GM23248 (cell line): ENCODE measurements at places on chromosomes 16 and 17. TPM values are rescaled to one million over a fixed set of nuclear protein-coding genes. Genes with fewer than 3 reads are reported as not detected.

DNA sequence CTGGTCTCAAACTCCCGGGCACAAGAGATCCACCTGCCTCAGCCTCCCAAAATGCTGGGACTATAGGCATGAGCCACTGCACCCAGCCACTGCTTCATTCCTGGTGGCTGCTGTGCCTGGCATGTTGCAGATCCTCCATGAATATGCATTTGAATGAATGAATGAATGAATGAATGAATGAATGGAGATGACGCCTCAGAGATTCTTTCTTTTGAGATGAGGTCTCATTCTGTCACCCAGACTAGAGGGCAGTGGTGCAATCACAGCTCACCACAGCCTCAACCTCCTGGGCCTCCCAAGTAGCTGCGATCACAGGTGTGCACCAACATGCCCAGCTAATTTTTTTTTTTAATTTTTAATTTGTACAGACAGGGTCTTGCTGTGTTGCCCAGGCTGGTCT, 5.2 kb downstream of the SPN start:
- H3K27ac ChIP-seq = no peak overlapping the region
- H3K36me3 ChIP-seq = no peaks in the 10 kb centered on the region
- no peaks in the 10 kb centered on the region for H3K4me1 ChIP-seq
- no peak for DNase-seq

DNA sequence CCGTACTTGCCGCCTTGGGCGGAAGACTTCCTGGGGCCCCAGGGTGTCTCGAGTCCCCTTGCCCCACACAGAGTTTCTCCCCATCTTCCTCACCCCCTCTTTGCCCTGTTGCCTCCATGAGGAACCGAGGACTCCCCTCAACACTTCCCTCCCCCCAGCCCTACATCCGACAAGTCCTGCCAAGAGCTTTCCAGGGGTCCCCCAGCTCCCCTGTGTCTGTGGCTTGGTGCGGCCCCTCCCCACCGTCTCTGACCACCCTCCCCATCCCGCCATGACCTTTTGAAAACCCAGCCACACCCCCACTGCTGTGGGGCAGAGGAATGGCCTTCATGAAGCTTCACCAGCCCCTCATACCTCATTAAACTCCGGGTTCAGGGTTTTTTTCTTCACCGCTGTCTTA, 11.4 kb downstream of the SCGB1C2 start:
- H3K27me3 ChIP-seq = no peaks in the 10 kb centered on the region
- no peaks in the 10 kb centered on the region for H3K36me3 ChIP-seq
- H3K4me1 ChIP-seq = no peaks in the 10 kb centered on the region

The CSH2 gene
- not detected in 2 replicates for total RNA-seq

DNA sequence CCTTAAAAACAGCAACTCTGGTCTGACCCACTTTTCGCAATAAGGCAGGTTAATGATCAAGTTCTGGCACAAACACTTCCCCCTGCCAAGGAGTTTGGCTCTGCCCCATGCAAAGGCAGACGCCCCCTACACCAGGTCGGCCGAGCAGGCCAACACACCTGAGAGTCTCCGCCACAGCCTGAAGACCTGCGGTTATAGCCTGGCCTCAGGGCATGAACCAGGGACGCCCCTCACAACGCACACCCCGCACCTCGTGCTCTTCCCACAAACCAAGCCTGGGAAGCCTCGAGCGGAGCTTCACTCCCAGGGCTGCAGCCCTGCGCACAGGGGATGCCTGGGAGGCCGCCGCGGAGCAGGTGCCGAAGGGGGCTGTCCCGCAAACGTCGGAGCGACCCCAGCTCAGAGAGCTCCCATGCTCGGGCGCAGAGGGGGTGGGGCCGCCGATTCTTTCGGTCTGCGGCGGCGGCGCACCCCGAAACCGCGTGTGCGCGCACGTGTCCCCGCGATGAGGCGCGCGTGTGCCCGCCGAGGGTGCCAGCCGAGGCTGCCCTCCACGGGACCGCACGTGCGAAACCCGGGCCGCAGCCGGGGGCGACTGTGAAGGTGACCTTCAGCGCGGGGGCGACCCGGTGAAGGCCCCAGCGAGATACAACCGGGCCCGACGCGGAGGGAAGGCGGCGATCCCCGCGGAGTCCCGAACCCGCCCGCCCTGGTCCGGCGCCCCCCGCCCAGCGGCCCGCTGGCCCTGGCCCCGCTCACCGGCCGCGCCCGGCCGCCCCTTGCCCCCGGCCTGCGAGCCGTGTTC, 559 bp downstream of the CLUH start:
- H3K4me1 ChIP-seq = peaks cover 19% of the 10 kb centered on the region
- no peaks in the 10 kb centered on the region for H3K27me3 ChIP-seq
- H3K27ac ChIP-seq = peak overlapping the region; percentile 37
- H3K4me3 ChIP-seq = peak overlapping the region; percentile 76

DNA sequence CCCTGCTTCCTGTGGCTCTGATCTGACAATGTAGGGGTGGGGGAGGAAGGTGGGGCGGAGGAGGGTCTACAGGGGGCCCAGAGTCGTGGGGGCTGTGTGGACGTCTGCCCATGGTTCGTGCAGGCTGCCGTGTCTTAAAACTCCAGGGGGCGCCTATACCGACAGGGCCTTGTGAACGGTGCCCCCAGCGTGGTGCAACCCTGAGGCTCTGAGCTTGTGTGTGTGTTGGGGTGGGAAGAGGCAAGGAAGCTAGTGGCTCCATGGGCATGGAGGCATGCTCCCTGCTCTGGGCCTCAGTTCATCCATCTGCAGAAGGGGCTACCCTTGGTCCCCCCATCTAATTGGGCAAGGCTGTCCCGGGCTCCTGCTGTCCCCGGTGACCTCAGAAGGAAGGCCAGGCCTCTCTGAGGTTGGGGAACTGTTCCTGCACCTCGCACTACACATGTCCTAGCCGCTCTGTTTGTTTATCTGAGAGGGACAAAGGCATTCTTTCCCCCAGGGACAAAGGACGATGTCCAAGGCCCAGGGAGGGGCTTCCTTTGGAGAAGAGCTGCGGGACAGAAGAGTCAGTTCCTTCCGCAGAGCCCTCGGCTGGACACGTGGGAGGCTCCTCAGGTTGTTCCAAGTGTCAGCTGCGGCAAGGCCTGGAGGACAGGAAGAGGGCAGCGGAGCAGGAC, 13.5 kb downstream of the CA4 start:
- H3K27ac ChIP-seq = no peak overlapping the region
- no peaks in the 10 kb centered on the region for H3K36me3 ChIP-seq
- H3K4me3 ChIP-seq = no peak overlapping the region
- H3K27me3 ChIP-seq = no peaks in the 10 kb centered on the region
- H3K4me1 ChIP-seq = no peaks in the 10 kb centered on the region
- no peak for DNase-seq

The TMEM92 gene
- total RNA-seq = 0.32 TPM in 1 of 2 replicates, not detected in the other

The P2RX5 gene
- total RNA-seq = 2.5 and 4.0 TPM in 2 replicates

- H3K4me3 ChIP-seq = no peak overlapping the region
- no peaks in the 10 kb centered on the region for H3K36me3 ChIP-seq
- H3K4me1 ChIP-seq = peaks cover 8% of the 10 kb centered on the region; the same call in 1 of the 2 replicates
- DNase-seq = peak; percentile 50
- H3K27me3 ChIP-seq = no peaks in the 10 kb centered on the region
Measured at GRCh38 chr17:27975146-27976011, 67.1 kb upstream of the NLK start.

GRCh38 chr17:79811868-79812352, 15.0 kb upstream of the CBX8 start:
- peaks cover 77% of the 10 kb centered on the region for H3K27me3 ChIP-seq
- no peak for DNase-seq
- H3K27ac ChIP-seq = no peak overlapping the region
- H3K4me3 ChIP-seq = no peak overlapping the region

The LGALS9C gene
- total RNA-seq = not detected in 2 replicates

DNA sequence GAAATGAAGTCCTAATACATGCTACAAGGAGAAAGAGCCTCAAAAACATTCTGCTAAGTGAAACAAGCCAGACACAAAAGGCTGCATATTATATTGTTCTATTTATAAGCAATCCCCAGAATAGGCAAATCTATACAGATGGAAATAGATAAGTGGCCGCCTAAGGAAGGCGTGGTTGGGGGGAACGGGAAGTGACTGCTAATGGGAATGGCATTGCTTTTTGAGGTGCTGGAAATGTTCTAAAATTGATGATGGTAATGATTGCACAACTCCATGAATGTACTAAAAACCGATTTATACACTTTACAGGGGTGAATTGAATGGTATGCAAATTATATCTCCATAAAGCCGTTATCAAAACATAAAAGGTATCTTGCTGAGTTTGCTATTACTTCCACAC, 67.7 kb downstream of the GAS7 start:
- no peak overlapping the region for H3K4me3 ChIP-seq
- peak; percentile 39 for DNase-seq
- H3K36me3 ChIP-seq = no peaks in the 10 kb centered on the region
- no peaks in the 10 kb centered on the region for H3K27me3 ChIP-seq

GRCh38 chr16:88700322-88700635, 5.9 kb downstream of the RNF166 start:
- no peaks in the 10 kb centered on the region for H3K36me3 ChIP-seq
- DNase-seq = no peak
- H3K27me3 ChIP-seq = no peaks in the 10 kb centered on the region
- H3K4me3 ChIP-seq = no peak overlapping the region

- H3K36me3 ChIP-seq = no peaks in the 10 kb centered on the region
- peaks cover 22% of the 10 kb centered on the region for H3K4me1 ChIP-seq
- DNase-seq = peak; percentile 97
- no peaks in the 10 kb centered on the region for H3K27me3 ChIP-seq
- H3K4me3 ChIP-seq = peak overlapping the region; percentile 61
Measured at GRCh38 chr16:72938795-72939164, 109.1 kb downstream of the ZFHX3 start.

DNA sequence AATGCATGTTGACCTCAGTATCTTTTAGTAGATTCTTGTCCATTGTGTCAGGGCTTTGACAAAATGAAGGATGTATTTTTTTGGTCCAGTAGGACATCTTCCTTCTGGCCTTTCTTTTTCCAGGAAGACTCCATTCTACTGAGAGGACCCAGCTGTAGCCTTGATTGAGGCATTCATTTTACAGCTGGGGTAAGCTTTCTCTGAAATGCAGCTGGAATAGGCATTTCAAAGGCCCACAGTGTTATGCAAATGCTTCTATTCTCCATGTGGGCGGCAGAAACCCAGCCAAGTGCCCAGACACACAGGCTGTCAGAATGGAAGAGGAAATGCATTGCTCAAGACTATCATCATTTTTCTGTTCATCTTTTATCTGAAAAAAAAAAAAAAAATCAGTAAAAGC, 629.0 kb upstream of the CDH8 start:
- H3K27me3 ChIP-seq = no peaks in the 10 kb centered on the region
- DNase-seq = no peak
- H3K4me3 ChIP-seq = no peak overlapping the region
- no peaks in the 10 kb centered on the region for H3K36me3 ChIP-seq
- no peaks in the 10 kb centered on the region for H3K4me1 ChIP-seq
- H3K27ac ChIP-seq = no peak overlapping the region

DNA sequence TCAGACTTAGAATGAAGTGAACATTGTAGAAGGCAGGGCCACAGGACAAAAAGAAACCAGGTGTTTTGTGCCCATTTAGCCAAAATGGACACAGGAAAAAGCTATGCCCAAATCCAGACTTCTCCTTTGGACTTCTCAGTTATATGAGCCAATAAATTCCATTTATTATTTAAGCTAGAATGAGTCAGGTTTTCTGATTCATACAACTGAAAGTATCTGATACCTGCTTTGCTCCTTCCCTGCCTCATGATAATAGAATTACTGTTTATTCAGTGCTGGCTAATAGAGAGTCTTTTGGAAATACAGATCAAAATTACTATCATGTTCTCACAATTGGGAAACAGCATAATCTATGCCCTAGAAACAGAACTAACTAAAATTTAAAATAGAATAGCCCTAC, 8.7 kb upstream of the CPD start:
- H3K27me3 ChIP-seq = no peaks in the 10 kb centered on the region
- H3K4me3 ChIP-seq = no peak overlapping the region
- H3K27ac ChIP-seq = no peak overlapping the region
- no peaks in the 10 kb centered on the region for H3K36me3 ChIP-seq
- peaks cover 19% of the 10 kb centered on the region for H3K4me1 ChIP-seq

DNA sequence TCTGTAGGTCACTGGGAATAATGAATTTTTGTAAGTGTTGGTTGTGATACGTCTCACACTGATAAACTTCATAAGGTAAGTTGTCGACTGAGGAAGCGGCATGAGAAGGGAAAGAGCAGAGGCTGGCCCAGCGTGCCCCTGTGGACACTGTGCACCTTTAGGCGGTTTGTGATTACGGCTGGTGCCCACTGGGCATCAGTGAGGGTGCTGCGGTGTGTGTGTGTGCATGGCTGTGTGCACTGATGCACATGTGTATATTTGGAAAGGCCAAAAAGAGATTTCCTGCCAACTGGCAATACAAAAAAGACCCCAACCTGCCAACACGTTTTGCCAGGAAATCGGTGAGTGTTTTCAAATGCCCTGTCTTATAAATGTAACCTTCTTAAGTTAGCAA, 11.9 kb downstream of the IRF8 start:
- DNase-seq = no peak
- H3K27ac ChIP-seq = no peak overlapping the region
- H3K27me3 ChIP-seq = peaks cover 46% of the 10 kb centered on the region
- no peaks in the 10 kb centered on the region for H3K4me1 ChIP-seq
- H3K36me3 ChIP-seq = no peaks in the 10 kb centered on the region

- H3K27ac ChIP-seq = no peak overlapping the region
- H3K27me3 ChIP-seq = no peaks in the 10 kb centered on the region
- DNase-seq = peak; percentile 3
- H3K4me3 ChIP-seq = no peak overlapping the region
- no peaks in the 10 kb centered on the region for H3K36me3 ChIP-seq
- H3K4me1 ChIP-seq = no peaks in the 10 kb centered on the region
Measured at GRCh38 chr17:71217769-71218168, 903.1 kb upstream of the SOX9 start.

The PSKH1 gene
- total RNA-seq = 8.1 and 11.5 TPM in 2 replicates

The SLC5A11 gene
- total RNA-seq = not detected in 2 replicates

GRCh38 chr16:66858740-66859396, 14.7 kb downstream of the CA7 start:
- H3K4me3 ChIP-seq = no peak overlapping the region
- no peaks in the 10 kb centered on the region for H3K27me3 ChIP-seq
- peak; percentile 81 for DNase-seq
- no peak overlapping the region for H3K27ac ChIP-seq
- H3K4me1 ChIP-seq = no peaks in the 10 kb centered on the region

DNA sequence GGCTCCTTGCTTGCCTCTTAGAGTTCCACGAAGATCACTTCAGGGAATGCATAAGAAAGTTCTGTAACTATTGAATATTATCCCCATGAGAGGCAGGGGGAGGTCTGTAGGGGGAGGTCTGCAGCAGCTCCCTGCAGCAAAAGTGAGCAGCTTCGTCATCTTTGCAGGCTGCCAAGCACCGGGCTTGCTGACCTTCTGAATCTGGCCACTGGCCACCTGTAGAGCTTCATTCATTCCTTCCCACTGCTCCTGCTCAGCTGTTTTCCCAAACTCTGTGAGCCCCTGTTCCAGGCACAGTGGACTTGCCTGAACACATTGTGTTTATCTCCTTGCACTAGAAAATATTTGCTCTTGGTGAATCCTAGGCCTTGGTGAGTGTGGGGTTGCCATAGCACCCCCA, 443.3 kb downstream of the HAPSTR1 start:
- no peak overlapping the region for H3K27ac ChIP-seq
- no peak overlapping the region for H3K4me3 ChIP-seq
- DNase-seq = no peak
- no peaks in the 10 kb centered on the region for H3K36me3 ChIP-seq
- no peaks in the 10 kb centered on the region for H3K27me3 ChIP-seq
